Iris pigment epithelial cell (primary cell): ENCODE measurements at places on chromosomes 12 and 14.
A peak's percentile ranks its signal among the peaks of the same experiment; 100 is the strongest.

DNA sequence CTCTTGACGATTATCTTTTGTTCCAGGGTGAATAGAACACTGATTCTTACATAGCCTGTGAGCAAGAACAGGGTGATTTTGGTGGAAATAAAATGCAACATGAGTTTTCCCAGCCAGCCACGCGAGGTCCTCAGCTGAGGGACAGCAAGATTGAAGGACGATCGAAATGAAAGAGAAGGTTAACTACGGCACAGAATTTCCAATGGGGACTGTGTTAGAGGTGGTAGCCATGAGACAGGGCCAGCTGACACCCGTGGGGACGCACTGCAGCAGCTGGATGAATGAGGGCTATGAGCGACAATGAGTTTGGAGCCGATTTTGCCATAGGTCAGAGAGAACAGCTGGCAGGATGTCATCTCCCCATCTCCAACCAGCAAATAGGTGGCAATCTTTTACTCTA is 243.4 kb upstream of the PELI2 start:
- no peak for DNase-seq

- peak; percentile 16 for DNase-seq
Observed at GRCh38 chr12:40691913-40692764, at the start of gene CNTN1. CNTN1 (plus strand) TSS chr12:40692439.

- DNase-seq = peak; percentile 49
Observed at GRCh38 chr12:32896432-32897280, at the start of gene PKP2. PKP2 (minus strand) TSS chr12:32896777; CDS start chr12:32896731, 46 bp downstream.

GRCh38 chr14:37061697-37062096 is 110.7 kb downstream of the SLC25A21 start:
- no peak for DNase-seq

- DNase-seq = no peak
Observed at GRCh38 chr14:75392686-75393641, 34.9 kb upstream of the JDP2 start.

GRCh38 chr14:34857689-34858449 is 17.3 kb downstream of the BAZ1A start:
- no peak for DNase-seq

DNA sequence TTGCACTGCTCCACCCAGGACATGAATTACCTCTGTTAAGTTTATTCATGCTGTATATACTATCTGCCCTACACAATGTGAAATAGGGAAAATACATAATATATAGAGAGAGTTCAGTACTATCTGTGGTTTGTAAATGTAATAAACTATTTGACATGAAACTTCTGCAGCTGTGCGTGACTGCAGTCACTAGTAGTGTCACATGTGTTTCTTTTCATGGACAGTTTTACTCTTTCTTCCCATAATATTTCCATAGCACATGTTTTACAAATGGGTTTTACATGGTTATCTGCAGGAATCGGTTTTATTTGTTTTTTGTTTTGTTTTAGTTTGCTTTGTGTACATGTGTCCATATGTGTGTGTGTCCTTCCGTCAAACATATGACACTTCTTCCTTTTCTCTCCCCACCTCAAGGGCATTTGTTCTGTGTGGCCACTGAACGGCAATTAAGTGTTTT is 1644.1 kb upstream of the FLRT2 start:
- no peak for DNase-seq

DNA sequence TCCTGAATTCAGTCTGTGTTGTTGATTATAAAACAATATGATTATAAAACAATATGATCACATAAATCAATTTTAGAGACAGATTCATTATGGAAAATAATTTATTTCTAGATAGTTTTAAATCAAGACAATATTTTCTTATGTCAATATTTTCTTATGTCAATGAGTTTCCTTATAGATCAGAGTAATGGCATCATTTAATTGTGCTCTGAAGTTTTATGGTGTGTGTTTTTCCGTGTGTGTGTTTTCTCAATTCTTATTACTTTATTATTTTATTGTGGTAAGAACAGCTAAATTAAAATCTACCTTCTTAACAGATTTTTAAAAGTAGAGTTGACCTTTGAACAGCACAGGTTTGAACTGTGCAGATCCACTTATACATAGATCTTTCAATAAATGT is 105.3 kb upstream of the SLCO1B1 start:
- no peak for DNase-seq

GRCh38 chr12:2052826-2053678 is at the start of gene CACNA1C:
CACNA1C (plus strand) TSS chr12:2052987; CDS start chr12:2053563, 576 bp downstream.
- peak; percentile 66 for DNase-seq

- DNase-seq = peak; percentile 85
Observed at GRCh38 chr12:10361622-10362021, 28.2 kb downstream of the KLRK1 start.

- DNase-seq = peak; percentile 38
Observed at GRCh38 chr14:39265806-39266524, 32.2 kb downstream of the MIA2 start.

GRCh38 chr14:64563696-64564095 is 13.9 kb downstream of the PPP1R36 start:
- no peak for DNase-seq

- no peak for DNase-seq
Observed at GRCh38 chr14:65753061-65753460, 340.5 kb downstream of the FUT8 start.

- no peak for DNase-seq
Observed at GRCh38 chr14:72217135-72217534, 284.9 kb downstream of the RGS6 start.

DNA sequence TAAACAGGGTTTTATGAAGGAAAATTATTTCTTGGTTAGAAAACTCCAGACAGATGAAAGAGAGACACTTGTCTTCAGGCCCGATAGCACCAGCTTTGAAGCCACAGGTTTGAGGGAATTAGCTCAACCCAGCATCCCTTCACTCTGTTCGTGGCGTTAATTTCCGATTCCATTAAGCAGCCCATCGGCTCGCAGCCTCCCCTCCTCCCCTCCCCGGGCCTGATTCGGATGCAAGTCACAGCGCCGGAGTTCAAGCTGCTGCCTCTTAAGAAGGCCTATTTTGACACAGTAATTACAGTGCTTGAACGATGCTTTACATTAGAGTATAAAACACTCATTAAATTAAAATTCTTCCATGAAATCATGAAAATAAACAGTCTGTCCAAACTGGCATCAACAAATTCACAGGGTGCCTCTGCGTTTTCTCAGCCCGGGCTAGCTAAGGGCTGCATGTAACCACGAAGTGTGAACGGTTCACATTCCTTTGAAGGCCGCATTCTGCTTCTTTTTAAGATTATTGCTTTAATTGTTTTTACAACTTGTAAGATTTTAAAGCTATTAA is 145.8 kb downstream of the DICER1 start:
- DNase-seq = no peak
